OCI-M1 (cell line): ENCODE measurements at places on chromosomes 3 and 15.
A peak's percentile ranks its signal among the peaks of the same experiment; 100 is the strongest.

DNA sequence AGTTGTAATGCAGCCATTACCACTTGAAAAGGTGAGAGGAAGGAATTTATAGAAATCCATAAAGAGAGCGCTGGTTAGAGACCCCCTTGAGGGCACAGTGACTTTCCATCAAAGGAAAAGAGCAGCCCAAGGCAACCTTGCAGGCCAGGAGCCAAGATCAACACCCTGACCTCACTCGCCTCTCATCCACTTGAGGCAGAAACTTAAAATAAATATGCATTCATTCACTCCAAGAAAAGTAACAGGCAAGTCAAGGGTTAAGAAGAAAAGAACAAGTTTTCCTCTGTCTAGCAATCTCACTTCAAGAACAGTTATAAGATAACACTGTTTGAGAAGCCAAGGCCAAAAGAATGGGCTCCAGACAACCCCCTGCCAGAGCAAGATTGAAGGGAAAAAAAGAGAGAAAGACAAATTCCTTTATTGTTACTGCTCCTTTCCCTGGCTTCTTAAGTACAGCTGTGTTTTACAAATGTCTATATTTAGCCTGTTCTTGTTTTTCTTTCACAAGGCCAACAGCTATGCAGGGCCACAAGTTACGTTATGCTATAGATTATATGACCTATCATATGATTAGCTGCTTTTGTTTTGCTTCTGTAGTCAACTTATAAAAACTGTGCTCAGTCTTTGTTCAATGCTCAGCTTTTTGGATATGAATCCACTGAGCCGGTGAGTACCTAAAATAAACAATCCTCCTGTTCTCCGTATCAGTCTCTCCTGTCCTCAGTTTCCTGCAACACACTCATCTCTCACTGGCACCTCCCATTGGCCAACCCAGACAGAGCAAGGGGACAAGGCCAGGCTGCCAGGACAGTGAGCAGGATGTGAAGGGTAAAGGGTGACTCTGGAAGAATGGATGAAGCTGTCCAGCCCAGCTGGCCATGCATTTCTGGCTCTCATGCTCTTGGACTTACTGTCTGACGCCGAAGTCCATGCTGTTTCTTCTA is 15.8 kb upstream of the SSUH2 start:
- no peak for DNase-seq

GRCh38 chr3:25438791-25439555 is 10.9 kb downstream of the RARB start:
- no peak for DNase-seq

DNA sequence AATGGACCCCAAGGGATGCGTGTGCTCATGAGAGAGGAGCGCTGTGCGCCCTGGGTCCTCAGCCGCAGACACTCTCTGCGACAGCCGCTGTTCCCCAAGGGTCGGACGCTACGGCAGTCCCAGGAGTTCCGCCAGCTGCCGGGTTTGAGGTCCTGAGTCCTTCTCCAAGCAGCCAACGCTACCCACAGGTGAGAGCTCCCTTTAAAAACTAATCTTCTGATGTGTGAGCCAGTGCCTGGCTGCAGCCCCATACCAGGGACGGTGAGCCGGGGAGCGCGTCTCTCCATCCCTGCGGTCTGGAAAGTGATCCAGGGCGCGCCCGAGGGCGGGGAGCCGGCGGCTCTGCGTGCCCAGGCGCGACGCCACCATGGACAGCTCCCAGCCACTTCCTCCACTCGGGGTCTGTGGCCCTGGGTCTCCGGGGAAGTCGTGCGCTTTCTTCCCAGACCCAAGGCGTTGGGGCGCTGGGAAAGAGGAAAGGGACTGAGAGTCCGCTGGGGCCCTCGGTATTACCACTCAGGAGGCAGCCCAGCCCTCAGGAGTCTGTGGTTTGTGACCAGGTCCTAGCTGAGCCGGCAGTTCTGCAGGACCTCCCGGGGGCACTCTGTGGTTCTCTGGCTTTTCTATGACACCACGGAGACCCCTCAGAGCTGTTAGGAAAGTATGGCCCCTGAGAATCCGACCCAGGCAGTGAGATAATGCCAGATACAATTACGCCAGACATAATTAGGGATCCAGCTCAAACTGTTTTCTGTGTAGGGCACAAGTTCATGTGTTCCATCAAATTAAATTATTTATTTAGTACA is 1.4 kb downstream of the CEMIP start:
- no peak for DNase-seq

DNA sequence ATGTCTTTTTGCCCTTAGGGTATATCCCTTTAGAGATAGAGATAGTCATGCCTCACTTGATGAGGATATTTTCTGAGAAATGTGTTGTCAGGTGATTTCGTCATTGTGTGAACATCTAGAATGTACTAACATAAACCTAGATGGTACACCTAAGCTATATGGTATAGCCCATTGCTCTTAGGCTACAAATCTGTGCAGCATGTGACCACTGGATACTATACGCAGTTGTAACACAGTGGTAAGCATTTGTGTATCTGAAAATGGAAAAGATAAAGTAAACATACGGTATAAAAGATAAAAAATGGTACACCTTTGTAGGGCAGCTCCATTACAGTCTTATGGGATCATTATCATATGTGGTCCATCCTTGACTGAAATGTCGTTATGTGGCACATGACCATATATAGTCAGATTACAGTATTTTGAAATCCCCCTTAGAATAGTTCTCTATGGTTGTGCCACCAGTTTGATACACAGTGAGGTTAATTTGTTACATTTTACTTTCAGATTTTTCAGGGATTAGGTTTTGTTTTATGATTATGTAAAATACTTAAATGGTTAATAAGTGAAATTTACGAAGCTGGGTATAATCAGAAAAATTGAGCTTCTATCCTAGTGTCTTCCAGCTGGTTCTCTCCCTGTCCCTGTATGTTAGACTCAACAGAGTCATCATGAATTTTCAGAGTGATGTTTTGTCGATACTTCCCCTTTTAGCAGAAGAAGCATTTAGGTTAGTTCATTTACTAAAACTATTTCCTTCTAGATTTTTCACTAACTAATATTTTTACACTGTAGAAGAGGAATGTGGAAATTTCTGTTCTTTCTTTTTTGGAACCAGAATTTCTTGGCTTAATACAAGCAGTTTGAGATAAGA is 12.8 kb downstream of the SETD5 start:
- peak; percentile 89 for DNase-seq

- no peak for DNase-seq
These were observed 13.3 kb downstream of the NLGN1 start for GRCh38 chr3:173410849-173411248.

GRCh38 chr3:172102123-172102882 is 62.9 kb downstream of the FNDC3B start:
- DNase-seq = no peak

- no peak for DNase-seq
These were observed 252.5 kb upstream of the TGFBR2 start for GRCh38 chr3:30353711-30354467.

- DNase-seq = no peak
These were observed 71.8 kb upstream of the GATM start for GRCh38 chr15:45449916-45450867.

GRCh38 chr15:62912808-62913207 is 129.7 kb upstream of the TPM1 start:
- DNase-seq = no peak

DNA sequence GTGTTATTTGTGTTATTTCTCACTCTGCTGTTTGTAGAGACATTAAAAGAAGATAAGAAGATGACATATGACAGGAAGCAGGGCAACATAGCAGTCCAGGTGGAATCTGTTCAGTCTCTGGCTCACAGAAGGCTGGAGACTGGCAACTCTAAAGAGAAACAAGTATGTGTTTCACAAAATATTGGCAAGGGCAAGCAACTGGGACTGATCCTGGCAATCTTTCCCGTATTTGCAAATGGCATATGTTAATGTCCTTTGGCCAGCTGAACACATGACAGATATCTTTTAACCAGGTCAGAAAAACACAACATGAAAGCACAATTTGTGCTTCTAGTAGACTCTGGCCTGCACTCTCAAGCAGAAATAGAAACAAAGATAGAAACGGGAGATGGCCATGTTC is 1354.1 kb upstream of the EPHA6 start:
- DNase-seq = no peak
